Esophagus mucosa (tissue), 1 donor: ENCODE measurements at places on chromosomes 12 and 14.
A peak's percentile ranks its signal among the peaks of the same experiment; 100 is the strongest.

DNA sequence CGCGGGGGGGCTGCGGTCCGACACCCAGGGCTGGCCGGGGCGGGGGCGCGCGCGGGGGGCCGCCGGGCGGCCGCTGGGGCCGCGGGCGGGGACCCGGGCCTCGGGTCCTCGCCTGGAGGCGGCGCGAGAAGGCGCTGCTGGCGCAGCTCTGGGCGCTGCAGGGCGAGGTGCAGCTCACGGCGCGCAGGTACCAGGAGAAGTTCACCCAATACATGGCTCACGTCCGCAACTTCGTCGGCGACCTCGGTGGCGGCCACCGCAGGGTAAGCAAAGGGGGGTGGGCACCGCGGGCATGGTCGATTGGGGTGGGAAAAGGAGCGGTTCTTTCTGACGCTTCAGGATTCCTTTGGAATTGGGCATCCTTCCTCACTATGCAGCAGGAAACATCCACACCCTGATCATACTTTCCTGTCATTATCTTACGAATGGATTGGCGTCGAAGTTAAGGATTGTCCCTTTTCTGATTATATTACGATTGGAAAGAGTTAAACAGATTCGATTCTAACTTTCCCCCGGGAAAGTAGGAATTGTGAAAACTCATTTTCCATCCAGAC lies 798 bp downstream of the PDZRN4 start:
- ATAC-seq: no peak

- ATAC-seq: no peak
These were observed 44.2 kb upstream of the RASSF3 start for GRCh38 chr12:64566122-64566521.

GRCh38 chr12:70581208-70581607 lies 56.0 kb downstream of the PTPRB start:
- no peak for ATAC-seq

DNA sequence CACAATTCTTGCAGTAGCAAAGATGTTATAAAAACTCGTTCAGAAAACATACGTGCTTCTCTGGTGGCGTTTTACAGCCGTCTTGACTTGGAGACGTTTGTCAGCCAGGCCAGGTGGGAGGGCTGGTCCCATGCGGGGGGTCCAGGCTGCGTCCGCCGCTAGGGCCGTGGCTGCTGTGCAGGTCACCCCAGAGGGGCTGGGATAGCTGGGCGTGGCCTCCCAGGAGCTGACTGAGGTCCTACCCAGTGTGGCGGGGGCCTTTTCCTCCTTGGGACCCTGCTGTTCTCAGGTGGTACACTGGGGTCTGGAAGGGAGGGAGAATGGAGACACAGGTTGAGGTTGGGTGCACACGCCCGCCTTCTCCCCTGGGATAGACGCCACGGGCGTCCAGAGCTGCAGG lies 25.2 kb downstream of the MTA1 start:
- ATAC-seq: no peak

- ATAC-seq: no peak
These were observed 435.2 kb downstream of the ETNK1 start for GRCh38 chr12:23060161-23060560.

- ATAC-seq: no peak
These were observed 170.4 kb downstream of the DAD1 start for GRCh38 chr14:22418631-22419030.

- ATAC-seq: no peak
These were observed 11.9 kb downstream of the KRT8 start for GRCh38 chr12:52892974-52893373.

DNA sequence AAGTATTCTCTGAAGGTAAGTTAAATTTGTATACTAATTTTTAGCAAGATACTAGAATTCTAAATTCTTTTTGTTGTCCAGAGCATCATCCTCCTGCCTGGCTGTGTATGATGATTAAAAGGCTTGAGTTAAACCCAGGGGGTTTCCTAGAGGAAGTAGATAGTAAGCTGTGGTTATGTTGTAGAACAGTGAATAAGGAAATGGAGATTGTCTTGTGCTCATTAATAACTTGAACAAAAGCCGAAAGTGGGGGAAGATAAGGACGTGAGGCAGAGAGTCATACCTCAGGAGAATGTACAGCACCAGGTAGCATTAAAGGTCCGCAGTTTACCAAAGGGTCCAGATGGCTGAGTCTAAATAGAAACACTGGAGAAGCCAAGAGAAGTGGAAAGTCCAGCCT lies 42.0 kb downstream of the CKB start:
- ATAC-seq: no peak

DNA sequence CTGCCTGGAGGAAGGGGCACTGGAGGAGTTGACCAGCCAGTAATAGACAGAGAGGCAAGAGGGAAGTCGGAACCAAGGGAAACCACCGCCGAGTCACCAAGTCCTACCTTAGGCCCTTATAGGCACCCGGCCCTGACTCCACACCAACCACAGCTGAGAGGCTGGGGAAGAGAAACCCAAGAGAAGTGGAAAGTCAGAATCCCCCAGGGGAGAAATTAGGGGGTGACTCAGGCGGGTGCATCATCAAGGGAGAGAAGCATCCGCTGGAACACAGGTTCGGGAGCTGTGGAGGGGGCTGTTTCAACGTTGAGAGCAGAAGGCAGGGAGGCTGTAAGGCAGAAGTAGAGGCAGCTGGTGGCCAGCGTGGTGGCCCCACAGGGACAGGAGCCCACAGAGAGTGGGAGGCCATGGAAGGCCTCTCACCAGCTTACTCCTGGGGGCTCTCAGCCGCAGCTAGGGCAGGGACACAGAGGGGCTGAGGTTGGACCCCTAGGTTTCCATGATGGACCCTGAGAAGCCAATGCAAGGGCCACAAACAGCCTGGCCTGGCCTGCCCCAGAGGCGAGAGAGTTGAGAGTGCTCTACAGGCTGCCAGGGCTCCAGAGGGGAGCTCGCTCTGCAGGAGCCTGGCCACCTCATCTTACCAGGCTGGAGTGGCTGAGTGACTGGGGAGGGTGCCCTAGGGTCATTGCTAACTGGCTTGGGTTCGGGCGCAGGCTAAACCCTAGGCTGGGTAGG lies 1.4 kb upstream of the TRMT61A start:
- peak; percentile 12 for ATAC-seq

GRCh38 chr14:64830961-64831360 lies 48.7 kb downstream of the SPTB start:
- no peak for ATAC-seq

DNA sequence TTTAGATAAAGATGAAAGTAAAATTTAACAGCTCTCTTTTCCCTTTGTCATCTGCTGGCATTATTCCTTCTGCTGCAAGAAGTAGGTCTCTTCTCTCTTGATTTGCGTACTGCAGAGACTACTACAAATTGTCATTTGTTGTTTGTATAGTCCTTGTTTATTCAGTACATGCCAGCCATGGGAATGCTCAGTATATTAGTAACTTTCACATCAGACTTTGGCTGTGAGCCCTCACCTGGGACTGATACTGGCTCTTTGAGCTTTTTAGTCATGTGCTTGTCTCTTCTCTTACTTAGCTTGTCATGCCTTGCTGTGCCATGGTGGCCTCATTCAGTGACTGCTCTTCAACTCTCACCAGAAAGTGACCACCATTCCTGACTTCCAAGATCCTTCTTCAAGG lies 169.8 kb downstream of the PRKCH start:
- no peak for ATAC-seq

- no peak for ATAC-seq
These were observed 175.3 kb downstream of the KIF26A start for GRCh38 chr14:104313674-104314073.

- ATAC-seq: peak; percentile 95
These were observed 17.0 kb downstream of the ANO6 start for GRCh38 chr12:45232756-45233372.
